ENCODE measurements at places on chromosomes 4 and X.

- no peak for DNase-seq
Observed at GRCh38 chr4:90857081-90857820, 730.1 kb downstream of the CCSER1 start.

- DNase-seq = no peak
Observed at GRCh38 chrX:140933016-140933415, 69.4 kb upstream of the SPANXB1 start.

- DNase-seq = no peak
Observed at GRCh38 chr4:100379583-100380105, 138.2 kb downstream of the EMCN start.

- no peak for DNase-seq
Observed at GRCh38 chr4:67499799-67500198, 45.5 kb downstream of the CENPC start.

DNA sequence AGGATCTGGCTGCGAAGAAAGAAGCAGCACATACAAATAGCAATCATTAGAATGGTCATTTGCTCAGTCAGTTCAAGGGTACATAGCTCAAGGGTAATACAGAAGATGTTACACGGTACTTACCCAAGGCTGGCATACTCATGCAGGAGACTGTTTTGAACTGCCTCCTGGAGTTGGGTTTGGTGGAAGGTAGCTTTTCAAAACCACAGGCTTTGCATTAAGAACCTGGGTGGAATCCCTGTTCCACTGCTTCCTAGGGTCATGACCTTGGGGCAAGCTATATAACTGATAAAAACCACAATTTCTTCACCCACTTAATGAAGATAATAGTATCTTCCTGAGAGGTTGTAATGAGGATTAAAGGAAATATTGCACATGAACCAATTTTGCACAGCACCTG, 36.5 kb downstream of the TBC1D9 start:
- DNase-seq = no peak

DNA sequence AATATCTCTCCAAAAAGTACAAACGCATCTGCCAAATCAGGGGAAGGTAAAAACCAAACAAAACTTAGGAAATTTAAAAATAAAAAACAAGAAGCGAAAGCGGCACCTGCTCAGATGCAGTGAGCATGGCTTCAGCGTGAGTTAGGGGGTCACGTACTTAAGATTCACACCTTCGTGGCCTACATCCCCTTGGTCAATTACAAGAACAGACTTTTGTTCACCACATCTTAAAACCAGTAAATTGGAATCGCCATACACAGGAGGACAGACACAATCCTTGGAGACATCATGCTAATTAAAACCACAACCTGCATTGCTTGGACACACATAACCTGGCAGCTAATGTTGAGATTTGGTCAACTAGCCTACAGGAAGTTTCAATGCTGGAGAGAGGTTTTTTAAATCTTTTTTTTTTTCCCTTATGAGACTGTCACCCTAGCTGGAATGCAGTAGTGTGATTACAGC, 12.5 kb upstream of the SEL1L3 start:
- no peak for DNase-seq

DNA sequence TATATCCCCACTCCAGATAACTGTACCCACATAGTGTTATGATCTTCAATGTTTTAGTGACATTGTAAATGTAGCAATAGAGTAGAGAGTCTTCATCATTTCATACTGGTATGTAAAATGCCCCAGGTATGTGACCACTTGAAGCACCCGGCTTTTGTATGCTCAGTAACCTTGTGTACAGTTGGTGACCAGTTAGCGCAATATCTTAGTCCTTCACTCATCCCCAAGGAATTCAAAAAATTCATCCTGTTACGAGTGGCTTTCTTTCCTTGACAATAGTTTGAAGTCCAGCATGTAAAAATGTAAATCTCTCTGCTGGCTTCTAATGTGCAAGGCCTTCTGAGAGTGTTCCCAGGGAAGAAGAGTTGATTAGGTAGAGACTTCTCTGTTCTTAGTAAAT, 145.6 kb downstream of the ARX start:
- no peak for DNase-seq

Data from CD4-positive, alpha-beta T cell treated with Interleukin-4 for 4 hours (primary cell).